Stimulated activated CD4-positive, alpha-beta T cell treated with anti-CD3 and anti-CD28 coated beads, Interleukin-2, amount 100 ng/mL, for 4 hours (primary cell): ENCODE measurements at places on chromosomes 2 and 18.

- DNase-seq: no peak
Observed at GRCh38 chr2:237411092-237411601, 2.8 kb downstream of the COL6A3 start.

DNA sequence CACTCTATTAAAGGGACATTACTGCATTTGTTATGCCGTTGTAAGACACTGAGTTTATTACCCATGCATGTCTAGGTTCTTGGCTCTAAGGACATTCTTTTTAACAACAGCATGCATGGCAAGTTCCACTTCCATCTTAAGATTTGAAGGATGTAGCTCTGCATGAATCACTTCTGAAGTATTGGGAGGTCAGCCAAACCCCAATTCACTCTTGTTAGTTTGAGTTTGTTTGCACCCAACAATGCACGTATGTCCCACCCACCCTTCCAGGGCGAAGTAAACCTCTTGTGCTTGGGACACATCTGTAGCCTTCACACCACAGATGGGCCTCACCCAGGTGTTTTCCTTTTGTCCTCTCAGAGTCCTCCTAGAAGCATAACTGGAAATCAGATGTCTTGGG is 5.6 kb upstream of the LAMA3 start:
- DNase-seq: no peak

GRCh38 chr2:89850481-89850880 is 1159.0 kb downstream of the RPIA start:
- no peak for DNase-seq

- no peak for DNase-seq
Observed at GRCh38 chr2:104521247-104521646, 332.7 kb upstream of the POU3F3 start.

DNA sequence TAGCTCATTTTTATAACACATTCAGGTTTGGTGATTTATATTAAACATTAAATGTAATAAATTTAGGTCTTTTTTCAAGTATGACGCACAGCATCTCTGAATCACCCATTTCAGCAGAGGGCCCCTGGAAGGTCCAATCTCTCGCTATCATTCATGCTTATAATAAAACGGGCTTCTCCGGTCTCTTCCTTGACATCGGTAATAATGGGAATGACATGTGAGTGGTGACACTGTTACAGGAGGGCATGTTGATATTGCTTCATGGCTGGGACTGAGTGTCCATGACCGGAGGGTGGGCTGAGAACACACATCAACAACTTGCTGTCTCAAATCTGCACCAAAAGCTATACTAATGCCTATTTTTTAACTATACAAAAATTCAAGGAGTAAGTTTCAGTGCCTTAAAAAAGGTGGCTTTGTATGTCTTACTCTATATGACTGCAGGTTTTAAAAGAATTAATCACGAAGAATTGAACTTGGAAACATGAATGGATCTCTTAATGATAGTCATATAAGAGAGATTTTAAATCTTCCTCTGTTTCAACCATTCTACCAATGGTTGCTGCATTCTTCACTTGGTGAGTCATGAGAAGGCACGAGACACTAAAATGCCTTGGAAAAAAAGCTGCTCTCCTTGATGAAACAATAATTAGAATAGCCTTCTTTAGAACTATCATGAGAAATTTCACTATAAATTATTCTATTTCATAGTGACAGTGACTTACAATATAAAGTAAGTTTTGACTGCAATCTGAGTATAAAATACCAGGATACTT is 101.9 kb upstream of the NRP2 start:
- no peak for DNase-seq

- DNase-seq: no peak
Observed at GRCh38 chr2:222307143-222307756, 8.5 kb upstream of the PAX3 start.

GRCh38 chr2:1726558-1726957 is 17.8 kb downstream of the PXDN start:
- no peak for DNase-seq

GRCh38 chr2:42386682-42387081 is 25.7 kb upstream of the COX7A2L start:
- no peak for DNase-seq

- DNase-seq: no peak
Observed at GRCh38 chr18:69158944-69159343, 241.7 kb upstream of the DOK6 start.

DNA sequence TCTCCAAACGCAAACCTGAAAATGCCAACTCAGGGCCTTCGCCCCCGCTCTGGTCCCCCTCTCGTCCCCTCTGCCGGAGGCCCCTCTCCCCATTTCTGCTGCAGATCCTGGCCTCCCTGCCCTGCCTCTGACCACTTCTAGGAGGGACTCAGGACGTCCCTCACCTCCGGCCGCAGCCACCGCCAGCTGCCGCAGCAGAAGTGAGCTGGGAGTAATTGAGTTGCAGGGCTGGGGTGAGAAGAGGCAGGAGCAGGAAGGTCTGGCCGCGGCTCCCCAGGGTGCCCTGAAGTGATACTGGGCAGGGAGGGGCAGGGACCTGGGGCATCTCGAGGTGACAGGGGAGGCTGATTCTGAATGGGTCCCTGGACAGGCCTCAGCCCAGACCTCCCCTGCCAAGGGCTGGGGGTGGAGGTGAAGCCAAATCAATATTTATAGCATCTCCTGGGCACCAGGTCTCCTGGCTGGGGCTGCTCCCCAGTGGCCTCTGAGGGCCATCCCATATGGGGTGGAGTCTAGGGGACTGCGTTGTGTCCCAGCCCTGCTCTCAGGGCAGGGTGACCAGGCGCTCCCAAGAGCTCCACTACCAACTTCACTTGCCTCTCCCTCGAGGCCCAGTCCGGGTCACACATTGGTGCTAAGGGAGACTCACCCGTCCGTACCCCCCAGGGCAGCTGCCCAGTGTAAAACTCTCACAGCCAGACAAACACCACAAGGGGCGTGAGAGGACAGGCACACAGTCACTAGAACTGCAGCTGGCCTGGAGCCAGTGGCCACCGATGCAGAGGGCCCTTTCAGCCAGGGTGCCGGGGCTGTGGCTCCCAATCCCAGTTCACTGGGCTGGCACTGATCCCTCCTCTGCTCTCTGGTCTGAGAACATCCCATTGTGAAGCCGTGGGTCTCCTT is 33.0 kb downstream of the KCNIP3 start:
- DNase-seq: no peak

DNA sequence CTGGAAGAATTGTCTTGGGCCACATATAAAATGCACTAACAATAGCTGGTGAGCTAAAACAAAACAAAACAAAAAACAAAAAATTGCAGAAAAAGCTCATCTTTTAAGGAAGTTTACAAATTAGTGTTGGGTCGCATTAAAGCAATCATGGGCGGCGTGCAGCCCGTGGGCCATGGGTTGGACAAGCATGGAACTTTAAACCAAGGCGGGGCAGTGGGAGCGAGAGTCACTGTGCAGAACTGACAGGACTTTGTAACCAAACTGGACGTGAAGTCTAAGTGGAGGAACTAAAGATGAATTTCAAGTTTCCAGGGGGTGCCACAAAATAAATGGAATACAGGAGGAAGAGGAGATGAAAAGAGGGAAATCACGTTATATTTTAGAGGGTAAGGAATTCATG is 80.7 kb downstream of the PSMG2 start:
- no peak for DNase-seq

DNA sequence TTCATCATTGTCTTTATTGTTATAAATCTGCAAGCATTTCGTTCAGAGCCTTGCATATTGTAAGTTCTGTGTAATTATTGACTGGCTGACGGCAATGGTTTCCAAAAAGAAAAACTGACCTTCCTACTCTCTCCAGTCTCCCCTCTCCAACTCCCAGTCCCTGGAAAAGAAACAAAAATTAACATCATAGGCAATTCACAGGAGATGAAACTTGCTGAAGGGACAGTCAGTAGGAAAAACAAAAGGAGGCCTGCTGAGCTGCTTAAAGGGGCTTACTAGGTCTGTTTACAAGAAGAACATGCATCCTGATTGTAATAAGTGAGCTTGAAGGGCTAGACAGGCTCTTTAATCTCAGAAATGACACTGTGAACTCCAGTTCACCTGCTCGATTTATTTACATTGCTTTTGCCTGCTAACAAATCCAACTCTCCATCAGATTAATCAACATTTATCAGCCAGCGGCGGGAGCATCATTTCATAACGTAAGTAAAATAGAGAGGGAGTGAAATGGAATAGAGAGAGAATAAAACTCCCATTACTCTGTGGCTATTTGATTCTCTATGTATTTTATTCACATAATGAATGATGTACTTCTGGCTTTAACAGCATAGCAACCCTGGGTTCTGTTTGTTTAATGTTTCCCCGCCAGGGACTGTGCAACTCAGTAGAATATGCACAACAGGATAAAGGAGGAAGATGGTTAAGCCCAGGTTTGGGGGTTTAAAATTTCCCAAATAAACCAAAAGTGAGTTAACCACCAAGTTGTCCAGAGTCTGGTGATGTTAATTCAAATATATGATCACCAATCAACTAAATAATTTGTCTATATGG is 256.7 kb upstream of the SETBP1 start:
- DNase-seq: no peak

- no peak for DNase-seq
Observed at GRCh38 chr2:139864821-139865302, 1084.7 kb upstream of the NXPH2 start.

DNA sequence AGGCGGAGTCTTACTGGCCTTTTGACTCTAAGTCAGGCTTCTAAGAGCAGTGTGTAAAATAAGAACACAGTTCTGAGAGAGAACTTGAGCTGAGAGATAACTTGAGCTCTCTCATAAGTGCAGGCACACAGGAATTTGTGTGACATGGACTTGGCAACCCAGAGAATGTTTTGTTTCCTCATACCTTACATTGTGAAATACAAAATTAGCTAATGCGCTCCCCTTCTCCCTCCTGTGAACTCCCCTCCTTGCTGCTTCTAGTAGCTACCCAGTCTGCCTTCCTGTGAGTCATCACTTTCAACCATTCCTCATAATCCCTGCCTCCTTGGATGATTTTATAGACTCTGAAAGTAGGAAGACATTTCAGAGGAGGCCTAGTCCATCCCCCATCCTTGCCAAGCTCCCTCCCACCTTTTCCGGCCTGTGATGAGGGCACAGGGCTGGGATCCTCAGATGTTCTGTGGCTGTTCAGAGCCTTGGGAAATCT is 22.6 kb downstream of the FER1L5 start:
- no peak for DNase-seq

DNA sequence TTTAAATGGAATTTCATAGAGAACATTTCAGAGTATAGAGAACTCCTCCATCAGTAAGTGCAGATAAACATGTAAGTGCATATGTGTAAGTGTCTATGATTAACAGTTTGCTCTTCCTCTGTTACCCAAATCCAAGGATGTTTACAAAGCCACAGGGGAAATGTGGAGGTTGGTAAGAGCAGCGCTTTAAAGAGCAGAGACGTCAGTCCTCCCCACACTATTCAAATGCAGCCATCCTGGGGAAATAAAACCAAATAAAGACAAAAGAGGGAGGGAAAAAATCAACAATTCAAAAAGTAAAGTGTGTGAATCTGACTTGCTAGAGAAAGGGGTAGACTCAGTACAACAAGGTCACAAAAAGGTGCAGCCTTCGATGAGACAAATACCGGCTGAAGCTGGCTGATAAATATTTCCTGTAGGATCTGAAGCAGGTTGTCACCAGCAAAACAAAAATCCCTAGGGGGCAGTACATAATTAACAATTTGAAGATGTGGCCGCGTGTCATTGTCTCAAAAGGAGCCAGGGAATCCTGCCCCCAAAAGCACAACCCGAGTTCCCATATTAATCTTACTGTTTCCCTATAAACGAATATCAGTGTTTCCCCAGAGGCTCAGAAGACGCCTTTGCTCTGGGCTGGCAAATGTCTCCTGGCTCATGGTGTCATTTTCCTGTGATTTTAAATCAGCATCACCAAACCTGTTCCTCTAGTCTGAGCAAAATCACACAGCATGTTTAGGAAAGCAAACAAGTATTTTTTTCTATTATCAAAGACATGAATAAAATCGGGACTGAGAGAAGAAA is 216.5 kb downstream of the CDCA7 start:
- no peak for DNase-seq

DNA sequence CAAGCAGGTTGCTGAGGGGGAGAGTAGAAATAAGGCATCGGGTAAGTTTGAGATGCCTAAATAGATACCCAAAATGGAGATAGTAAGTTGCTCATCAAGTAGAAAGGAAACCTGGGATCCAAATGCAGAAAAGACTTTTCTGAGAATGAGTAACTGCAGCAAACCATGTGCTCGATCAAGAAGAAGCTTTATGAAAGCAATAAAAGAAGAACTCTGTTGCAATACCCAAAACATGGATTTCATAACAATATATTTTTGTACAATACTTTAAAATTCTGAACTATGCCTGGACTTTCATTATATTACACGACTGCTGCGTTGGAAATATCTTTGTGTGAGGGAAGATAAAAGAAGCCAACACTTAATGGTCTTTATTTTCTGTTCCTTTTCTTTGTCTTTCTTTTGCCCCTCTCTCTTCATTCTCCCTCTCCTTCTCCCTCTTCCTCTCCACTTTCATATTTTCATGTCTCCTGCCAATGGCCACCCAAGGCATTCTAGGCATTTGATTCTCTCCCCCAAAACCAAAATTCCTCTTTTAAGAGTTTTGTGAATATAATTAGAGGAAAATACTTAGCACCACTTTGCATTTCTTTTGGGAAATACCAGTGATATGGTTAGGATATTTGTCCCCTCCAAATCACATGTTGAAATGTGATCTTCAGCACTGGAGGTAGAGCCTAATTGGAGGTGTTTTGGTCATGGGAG is 257.6 kb downstream of the MREG start:
- DNase-seq: no peak
